Activated gamma-delta T cell treated with Interleukin-2 at 50 U/mL for 16 hours (primary cell): ENCODE measurements at places on chromosomes 5 and 9.

DNA sequence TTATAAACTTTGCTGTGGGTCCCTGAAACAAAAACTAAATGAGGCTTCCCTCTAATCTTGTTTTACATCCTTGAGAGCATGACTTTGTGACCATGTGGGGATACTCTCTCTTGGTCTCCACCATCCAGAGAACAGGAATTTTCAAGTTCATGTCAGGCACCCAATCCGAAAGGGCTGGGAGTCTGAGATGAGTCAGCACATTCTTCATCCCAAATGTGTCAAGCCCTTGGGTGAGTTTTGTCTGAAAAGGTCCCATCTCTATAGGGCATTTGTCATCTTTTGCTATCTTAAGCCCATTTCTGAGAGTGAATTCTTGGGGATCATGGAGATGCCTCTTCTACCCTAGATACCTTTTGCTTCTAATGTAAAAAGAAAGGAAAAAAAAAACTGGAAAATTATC is 26.9 kb upstream of the RAPGEF6 start:
- DNase-seq = no peak

DNA sequence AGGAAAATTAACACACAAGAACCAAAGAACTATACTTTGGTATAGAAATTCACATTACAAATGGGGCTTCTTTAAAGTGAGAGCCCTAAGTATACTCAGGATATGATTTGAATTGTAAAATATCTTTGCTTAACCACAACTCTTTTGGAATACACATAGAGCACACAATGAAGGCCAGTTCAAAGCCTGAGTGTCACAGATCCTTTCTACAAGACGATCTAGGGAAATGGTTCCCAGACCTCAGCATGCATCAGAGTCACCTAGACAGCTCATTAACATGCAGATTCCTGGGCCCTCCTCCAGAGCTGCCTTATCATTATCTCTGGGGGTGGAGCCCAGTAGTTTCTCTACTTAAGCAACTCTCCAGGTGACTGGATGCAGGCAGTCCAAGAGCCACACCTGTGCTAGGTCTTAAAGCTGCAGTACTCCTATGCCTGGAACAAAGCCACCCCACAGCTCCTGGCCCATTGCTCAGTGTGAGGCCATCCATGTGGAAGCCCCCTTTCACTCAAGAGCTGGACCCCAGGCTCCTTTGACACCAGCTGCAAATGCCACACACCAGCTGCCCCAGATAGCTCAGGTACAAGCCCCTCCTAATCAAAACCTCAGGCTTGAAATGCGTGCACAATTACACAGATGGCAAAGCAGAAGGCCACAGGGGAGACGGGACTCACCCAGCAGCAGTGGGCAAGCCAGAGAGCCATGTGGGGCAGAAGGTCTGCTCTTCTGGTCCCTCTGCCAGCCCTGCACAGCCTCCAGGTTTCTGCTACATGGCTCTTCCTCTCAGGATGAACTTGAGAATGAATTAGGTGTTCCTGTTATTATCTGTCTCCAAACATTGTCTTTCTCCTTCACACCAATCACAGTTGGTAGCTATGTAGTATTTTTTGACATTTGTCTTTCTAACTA is 106.1 kb downstream of the SH3TC2 start:
- no peak for DNase-seq

- DNase-seq = no peak
These were observed 255.9 kb upstream of the ACO1 start for GRCh38 chr9:32128546-32128945.

GRCh38 chr9:122263699-122264349 is 816 bp downstream of the RBM18 start:
- no peak for DNase-seq

DNA sequence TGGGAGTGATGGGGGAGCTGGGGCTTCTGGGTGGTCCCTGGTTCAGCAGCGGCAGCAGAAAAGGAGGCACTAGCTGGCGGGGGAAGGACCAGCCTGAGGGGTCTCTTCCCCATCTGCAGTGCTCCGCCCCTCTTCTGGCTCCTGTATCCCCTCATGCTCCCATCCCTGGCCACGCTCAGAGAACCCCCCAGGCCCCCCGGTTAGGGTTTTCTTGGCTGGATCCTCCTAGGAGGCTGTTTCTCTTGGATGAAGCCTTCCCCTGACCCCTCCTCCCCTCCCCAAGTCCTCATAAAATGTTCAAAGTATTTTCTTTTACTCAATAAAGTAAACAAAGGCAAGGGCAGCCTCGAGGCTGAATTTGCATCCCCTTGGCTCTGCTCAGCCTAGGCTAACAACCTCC is 60.8 kb downstream of the FGF18 start:
- no peak for DNase-seq

- no peak for DNase-seq
These were observed 22.8 kb upstream of the ZNF618 start for GRCh38 chr9:113853333-113853732.

DNA sequence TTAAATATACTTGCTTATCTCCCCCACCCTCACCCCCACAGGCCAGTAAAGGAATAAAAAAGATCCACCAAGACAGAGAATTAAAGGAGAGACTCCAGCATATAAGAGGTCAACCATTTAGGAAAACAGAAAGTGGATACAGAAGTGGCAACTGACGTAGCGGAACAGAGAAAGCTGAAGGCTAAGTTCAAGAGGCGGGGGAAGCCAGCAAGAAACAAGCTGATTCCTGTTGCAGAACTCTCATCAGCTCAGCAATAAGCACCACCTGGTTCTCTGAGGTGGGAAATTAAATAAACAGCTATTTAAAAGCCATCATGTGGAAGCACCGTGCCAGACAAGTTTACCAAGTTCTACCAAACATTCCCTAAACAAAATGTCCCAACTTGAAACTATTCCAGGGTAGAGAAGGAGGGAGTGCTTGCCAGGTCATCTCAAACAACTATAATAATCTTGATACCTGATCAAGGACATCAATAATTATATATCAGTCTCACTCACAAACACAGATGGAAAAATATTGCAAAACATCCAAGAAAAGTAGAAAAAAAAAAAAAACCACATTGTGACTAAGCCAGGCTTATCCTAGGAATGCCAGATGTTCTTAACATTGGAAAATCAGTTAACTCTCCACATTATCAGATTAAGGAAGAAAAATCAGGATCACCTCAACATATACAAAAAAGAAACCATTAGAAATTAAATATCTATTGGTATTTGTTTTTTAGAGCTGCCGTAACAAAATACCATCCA is 7.3 kb upstream of the ARL15 start:
- DNase-seq = no peak
